Dermis microvascular lymphatic vessel endothelial cell (primary cell): ENCODE measurements at places on chromosomes 2 and 18.
A peak's percentile ranks its signal among the peaks of the same experiment; 100 is the strongest.

DNA sequence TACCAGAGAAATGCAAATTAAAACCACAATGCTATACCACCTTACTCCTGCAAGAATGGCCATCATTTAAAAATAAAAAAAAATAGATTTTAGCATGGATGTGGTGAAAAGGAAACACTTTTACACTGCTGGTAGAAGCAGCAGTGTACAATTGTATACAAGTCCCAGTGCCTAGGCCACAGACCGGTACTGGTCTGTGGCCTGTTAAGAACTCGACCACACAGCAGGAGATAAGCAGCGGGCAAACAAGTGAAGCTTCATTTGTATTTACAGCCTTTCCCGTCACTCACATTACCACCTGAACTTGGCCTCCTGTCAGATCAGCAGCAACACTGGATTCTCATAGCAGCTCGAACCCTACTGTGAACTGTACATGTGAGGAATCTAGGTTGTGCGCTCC lies 60.7 kb upstream of the DSC1 start:
- DNase-seq: no peak

DNA sequence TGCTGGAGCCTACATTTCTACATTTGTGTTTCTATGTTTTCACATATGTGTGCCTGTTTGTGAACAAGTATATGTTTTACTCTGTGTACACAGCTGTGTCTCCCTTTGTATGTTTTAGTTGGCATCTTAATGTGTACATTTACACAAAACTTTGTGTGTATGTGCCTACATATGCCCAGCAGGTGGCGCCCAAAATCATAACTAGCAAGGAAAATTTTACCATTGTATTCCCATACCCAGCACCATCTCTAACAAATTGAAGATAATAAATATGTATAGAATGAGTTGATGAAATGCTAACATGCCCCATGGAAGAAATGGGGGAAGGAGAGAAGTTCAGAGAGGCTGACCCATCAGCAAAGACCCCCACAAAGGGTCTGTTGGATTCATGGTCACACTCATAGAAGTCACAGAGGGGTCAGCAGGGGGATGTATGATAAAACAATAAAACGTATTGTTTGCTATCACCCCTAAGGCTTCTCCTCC lies 48.1 kb downstream of the PKDCC start:
- peak; percentile 81 for DNase-seq

DNA sequence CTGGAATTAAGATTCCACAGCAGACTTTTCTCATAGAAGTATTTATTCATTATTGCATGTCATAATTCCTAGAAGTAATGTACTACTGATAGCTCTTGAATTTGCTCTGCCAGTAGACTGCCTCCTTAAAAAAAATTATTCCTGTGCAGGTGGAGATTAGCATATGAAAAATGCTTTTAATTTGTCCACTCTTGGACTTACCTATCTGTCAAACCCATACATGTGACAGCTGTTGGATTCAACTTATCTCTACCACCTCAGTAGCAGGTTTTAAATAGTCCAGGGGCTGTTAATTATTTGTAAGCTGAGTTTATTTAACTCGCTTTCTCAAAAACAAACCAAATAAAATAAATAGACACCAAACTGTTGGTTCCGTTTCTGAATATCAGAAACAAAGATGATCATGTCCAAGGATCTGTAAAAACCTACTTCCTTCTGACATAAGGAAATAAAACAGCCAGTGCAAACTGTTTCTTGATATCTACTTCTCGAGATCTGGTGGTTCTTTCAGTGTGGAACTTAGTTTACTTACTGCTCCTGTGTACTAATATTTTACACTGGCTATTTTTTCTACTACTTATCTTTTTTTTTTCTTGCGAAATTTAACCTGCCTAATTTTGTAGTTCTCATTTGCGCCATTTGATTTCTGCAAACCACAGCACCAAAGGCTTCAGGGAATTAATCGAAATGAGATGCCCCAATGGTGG lies 44.2 kb downstream of the ZEB2 start:
- no peak for DNase-seq

- no peak for DNase-seq
Observed at GRCh38 chr18:46842583-46842982, 74.7 kb downstream of the PIAS2 start.

GRCh38 chr2:232457121-232458011 lies 1.4 kb downstream of the ALPI start:
- no peak for DNase-seq

- DNase-seq: peak; percentile 38
Observed at GRCh38 chr2:175293776-175294175, 112.3 kb upstream of the ATP5MC3 start.
